Muscle of leg (tissue), 16 donors: ENCODE measurements at places on chromosomes 1 and 21. TPM values are rescaled to one million over a fixed set of nuclear protein-coding genes. Genes with fewer than 3 reads are reported as not detected.

DNA sequence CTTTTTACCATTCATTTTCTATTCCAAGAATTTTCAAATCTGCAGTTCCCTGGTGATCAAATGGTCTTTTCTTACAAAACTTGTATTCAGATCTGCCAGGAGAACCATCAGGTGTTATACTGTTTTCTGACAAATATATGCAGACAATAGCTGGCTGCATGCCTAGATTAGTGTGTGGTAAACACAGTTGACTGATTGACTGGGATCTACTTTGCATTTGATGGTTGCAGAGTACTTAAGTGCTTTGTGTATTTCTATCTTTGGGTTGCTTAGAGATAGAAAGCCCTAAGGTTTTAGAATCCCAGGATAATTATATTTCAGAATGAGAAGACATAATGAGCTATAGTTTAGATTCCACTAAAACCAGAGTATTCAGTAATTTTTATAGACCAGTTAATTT lies 102.0 kb upstream of the CHODL start:
- DNase-seq, result no peak

DNA sequence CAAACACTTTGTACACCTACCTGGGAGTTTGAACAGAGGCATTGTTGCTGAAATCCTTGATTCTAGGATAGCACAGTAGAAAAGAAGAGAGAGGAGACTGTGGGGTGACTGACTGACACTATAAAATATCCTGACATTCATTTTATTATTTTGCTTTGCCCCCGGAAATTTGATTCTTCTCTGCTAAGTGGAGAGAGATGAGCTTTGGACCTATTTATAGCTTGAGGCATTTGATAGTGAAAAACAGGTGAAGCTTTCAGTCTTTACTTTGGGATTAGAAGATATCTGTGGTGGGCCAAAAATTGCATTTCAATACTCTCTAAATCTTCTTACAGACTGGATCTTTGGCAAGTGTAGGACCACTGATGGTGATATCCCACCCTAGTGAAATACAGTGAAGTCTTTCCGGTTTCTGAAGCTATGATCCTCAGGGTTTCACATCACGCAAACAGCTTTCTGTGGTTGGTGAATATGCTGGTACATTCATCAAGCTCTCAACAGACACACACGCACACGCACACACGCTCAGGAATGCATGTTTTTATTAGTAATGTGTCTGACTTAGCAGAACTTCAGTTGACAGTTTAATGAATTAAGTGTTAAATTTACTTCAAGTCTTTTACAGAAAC lies at the start of gene AMPD1:
Gene AMPD1 (minus strand): TSS at position 117 of the 629 bp plus-strand sequence. CDS start 75 bp downstream, at position 42.
- peak; percentile 22 for DNase-seq

GRCh38 chr1:39789571-39790110 lies 976 bp upstream of the BMP8B start:
- DNase-seq, result no peak

GRCh38 chr1:1996207-1996651 lies 7.4 kb downstream of the CFAP74 start:
- peak; percentile 64 for DNase-seq

- DNase-seq, result no peak
Observed at GRCh38 chr1:33516891-33517567, 44.6 kb downstream of the ZSCAN20 start.

DNA sequence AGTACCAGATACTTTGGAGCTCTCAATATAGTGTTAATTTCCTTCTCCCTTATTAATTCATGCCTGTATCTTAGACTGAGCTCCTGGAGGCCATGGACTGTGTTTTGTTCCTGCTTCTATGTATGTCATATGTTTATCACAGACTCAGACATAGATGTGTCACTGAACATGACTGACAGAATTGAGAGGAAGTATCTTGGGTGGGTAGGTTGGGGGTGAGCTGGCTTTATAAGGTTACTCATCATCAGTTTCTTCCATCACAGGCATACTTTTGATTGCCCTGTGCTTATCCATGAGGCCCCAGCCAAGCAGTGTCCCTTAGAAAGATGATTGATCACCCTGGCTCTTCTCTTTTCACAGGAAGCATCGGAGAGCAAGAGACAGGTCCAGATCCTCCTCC lies 5.6 kb upstream of the SH3D21 start:
- no peak for DNase-seq

- DNase-seq, result no peak
Observed at GRCh38 chr21:42311160-42311559, 4.0 kb downstream of the TFF3 start.

GRCh38 chr1:156053768-156054499 lies at the start of gene UBQLN4:
Gene UBQLN4 (minus strand): TSS chr1:156053798. CDS start chr1:156053701, 97 bp downstream.
- peak; percentile 96 for DNase-seq

GRCh38 chr1:11099310-11100148 lies at the start of gene EXOSC10:
Gene EXOSC10 (minus strand): TSS chr1:11099869. CDS start chr1:11099831, 38 bp downstream.
- peak; percentile 94 for DNase-seq

GRCh38 chr1:86370601-86371022 lies 25.5 kb downstream of the ODF2L start:
- DNase-seq, result peak; percentile 55

DNA sequence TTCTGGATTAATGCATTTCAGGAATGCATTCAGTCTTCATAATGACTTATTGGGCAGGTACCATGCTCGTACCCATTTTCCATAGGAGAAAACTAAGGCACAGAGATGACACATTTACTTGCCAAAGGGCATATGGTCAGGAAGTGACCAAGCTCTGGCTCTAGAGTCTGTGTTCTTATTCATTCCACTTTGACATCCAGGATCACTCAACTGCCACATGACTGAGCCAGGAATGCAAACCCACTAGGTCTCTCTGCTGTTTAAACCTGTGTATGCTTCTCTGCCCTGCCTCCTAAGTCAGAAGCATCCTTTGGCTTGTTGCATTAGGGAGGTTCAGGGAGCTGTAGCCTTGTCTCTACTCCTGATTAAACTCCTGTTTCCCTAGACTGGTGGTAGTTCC lies 7.5 kb downstream of the KAZN start:
- no peak for DNase-seq

GRCh38 chr21:33132054-33132453 lies 62.1 kb downstream of the OLIG1 start:
- no peak for DNase-seq

- DNase-seq, result no peak
Observed at GRCh38 chr21:41725421-41726031, 41.3 kb downstream of the RIPK4 start.

- peak; percentile 99 for DNase-seq
Observed at GRCh38 chr1:59057211-59057694, 239.6 kb upstream of the FGGY start.

- DNase-seq, result no peak
Observed at GRCh38 chr1:178352790-178353416, 143.9 kb downstream of the CLEC20A start.

- DNase-seq, result no peak
Observed at GRCh38 chr1:167737169-167737568, 15.4 kb downstream of the MPZL1 start.

- DNase-seq, result no peak
Observed at GRCh38 chr1:55052221-55053142, 13.1 kb downstream of the PCSK9 start.

DNA sequence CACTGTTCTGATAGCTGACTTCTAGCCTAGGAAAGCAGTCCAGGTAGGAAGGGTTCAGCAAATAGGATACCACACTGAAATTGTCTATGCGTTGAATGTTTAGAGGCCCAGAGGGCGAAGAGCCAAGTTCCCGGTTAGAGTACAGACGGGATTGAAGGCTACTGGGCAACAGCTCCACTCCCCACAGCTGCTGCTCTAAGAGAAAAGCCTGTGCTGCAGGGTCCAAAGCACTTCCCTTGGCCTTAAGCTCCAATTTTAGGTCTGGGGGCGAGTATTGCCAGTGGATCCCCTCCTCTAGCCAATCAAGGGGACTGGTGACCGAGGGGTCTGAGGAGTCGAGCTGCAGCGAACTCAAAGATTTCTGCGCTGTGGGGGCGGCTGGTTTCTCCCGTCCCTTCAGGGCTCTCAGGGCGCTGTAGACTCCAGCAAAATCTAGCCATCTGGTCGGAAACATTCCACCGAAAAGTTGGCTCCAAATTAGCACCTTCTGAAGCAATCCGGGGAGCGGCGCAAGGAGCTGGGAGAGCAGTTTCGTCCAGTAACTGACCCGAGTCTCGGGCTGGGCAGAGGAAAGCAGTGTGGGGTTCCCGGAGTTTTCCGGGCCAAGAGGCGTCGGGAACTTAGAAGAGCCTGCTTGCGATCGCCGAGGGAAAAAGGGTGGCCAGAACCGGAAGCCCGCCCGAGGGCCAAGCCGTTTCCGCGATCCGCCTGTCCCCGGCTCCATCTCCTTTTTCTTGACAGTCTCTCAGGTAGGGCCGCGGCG lies 748 bp downstream of the PPP1R15B start:
- DNase-seq, result peak; percentile 81

DNA sequence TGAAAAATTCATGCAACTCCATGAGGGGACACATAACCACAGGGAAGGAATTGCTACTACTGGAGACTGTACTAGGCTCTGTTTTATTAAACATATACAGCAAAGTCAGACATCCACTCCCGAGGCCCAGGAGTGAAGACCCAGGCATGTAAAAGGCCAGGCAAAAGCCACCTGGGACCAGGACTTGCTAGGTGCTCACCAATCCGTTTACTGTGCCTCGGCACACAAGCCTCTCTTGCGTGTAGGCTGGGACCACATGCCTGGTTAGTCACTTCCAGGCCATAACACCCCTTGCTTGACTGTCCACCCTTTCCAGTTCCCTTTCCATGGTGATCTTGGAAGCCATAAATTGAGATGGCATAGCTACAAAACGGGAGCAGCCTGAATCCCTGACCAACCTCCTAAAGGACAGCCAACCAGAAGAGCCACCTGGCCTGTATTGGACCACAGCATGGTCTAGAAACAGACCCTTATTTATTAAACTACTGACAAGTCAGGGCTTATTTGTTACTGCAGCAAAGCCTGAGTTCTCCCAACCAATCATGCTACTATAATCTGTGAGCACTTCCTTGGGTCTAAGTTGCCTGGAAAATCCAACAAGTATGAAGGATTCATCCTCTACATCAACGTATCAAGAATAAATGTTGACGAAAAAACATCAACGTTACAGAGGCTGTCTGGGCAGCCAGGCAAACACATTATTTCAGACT lies 39.7 kb downstream of the URB1 start:
- no peak for DNase-seq

DNA sequence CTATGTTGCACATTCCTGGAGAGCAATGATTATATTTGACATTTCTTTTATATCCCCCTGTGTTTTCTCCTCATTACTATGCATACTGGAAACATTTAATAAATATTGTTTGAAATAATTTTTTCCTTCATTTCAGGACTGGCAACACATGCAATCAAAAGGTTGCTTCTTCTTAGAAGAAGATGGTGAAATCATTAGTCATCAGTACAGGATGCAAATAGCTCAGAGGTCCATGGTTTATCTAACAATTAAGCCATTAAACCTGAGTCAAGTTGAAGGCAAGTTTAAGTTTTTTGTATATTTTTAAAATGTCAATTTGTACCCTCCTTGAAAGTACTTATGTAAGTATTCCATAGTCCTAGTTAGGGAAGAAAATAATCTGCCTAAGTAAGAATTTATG lies 22.5 kb downstream of the EFCAB7 start:
- DNase-seq, result no peak

GRCh38 chr21:36989699-36990507 lies 16.6 kb upstream of the RIPPLY3 start:
- DNase-seq, result peak; percentile 97

DNA sequence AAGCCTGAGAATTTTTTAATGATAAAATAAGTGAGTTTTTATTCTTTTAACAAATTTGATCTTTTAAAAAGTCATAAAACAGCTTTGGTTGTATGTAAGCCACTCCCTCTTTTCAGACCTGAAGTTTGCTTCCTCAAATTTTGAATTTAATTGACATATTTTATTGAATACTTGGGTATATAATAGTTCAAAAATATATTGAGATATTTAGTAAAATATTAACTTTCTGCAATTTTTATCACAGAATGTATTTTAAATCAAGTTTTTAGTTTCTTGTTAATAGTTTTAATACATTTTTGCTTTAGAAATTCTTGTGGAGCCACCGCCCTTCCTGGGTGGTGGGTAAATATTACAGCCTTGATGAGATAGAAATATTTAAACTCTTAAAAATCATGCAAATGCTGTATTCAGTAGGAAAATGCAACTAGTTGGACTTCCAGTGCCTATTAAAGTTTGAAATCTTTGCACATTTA lies 867 bp downstream of the PTPRC start:
- no peak for DNase-seq

DNA sequence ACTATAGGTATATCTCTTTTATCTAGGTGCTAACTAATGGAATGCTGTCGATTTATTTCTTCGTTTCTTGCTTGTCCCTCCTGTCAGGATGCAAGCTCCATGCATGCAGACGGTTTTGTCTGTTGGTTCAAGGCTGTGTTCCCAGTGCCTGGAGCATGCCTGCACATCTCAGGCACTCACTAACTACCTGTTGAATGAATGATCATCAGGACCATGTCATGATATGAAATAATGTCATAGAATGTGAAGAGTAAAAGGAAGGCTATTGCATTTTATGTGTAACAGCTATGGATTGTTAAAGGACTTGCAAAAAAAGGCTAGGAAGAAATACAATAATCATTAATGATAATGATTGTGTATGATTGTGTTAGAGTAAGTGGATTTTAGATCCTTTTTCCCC lies 4.2 kb downstream of the GPR25 start:
- DNase-seq, result no peak

- DNase-seq, result no peak
Observed at GRCh38 chr1:114384922-114385321, 126.1 kb downstream of the TRIM33 start.

- no peak for DNase-seq
Observed at GRCh38 chr1:233675446-233675845, 61.5 kb downstream of the KCNK1 start.

GRCh38 chr1:229480495-229480894 lies 27.6 kb downstream of the NUP133 start:
- DNase-seq, result no peak

DNA sequence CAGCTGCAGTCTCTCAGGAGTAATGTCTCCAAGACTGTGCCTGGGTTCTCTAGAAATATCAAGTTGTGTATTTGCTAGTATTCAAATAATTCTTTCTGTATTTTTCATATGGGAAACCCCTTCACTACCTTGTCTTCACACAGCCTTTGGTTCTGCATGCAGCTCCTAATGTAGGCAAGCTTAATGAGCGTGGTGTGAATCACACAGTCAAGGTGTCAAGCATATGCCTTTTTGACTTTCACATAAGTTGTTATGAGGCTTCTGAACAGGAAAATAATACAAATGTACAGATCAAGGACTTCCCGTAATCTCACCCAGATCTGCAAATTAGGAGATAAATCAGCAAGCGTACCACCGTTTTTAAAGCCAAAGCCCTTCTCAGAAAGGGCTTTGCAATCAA lies at the start of gene FCRL3:
Gene FCRL3 (minus strand): TSS at position 38 of the 400 bp plus-strand sequence. CDS start 280 bp downstream, outside the sequence.
- DNase-seq, result no peak

GRCh38 chr1:19062258-19063029 lies 106.0 kb upstream of the IFFO2 start:
- no peak for DNase-seq

GRCh38 chr21:24594082-24594481 lies 1013.2 kb downstream of the MRPL39 start:
- DNase-seq, result no peak

GRCh38 chr1:183472488-183473216 lies at the start of gene SMG7:
Gene SMG7 (plus strand): TSS chr1:183472499. CDS start chr1:183472621, 122 bp downstream.
- DNase-seq, result peak; percentile 60

GRCh38 chr1:158049853-158050252 lies 56.4 kb downstream of the KIRREL1 start:
- peak; percentile 90 for DNase-seq

TNFRSF8 gene
- 0.22 TPM for total RNA-seq

GPR157 gene
- total RNA-seq, result 1.3 TPM

RHEX gene
- 0.62 TPM for total RNA-seq

ZNF684 gene
- total RNA-seq, result 6.0 TPM

C21orf58 gene
- total RNA-seq, result 4.0 TPM

F13B gene
- not detected for total RNA-seq

SPATA21 gene
- total RNA-seq, result 0.04 TPM

NBPF10 gene
- 1.8 TPM for total RNA-seq

SPRR2A gene
- total RNA-seq, result not detected

SERBP1 gene
- total RNA-seq, result 206 TPM

RGS7 gene
- total RNA-seq, result 0.13 TPM

TCP10L gene
- total RNA-seq, result 1.6 TPM
